Activated naive CD8-positive, alpha-beta T cell treated with anti-CD3 and anti-CD28 coated beads for 36 hours (primary cell): ENCODE measurements at places on chromosomes 12 and 14. TPM values are rescaled to one million over a fixed set of nuclear protein-coding genes. Genes with fewer than 3 reads are reported as not detected.

WIF1 gene
- 0.10 TPM for total RNA-seq

MORN3 gene
- total RNA-seq: 1.9 TPM

DAO gene
- total RNA-seq: not detected

USP5 gene
- total RNA-seq: 125 TPM

CACNA1C gene
- 0.14 TPM for total RNA-seq

P2RX2 gene
- total RNA-seq: not detected

ARL6IP4 gene
- total RNA-seq: 168 TPM

CPNE6 gene
- not detected for total RNA-seq

EFS gene
- total RNA-seq: not detected

KLRG1 gene
- total RNA-seq: 3.7 TPM

HAL gene
- total RNA-seq: 0.56 TPM

GLIPR1L1 gene
- total RNA-seq: not detected

OTOGL gene
- total RNA-seq: not detected

PSME1 gene
- total RNA-seq: 476 TPM

TAS2R42 gene
- total RNA-seq: not detected

LRIG3 gene
- total RNA-seq: not detected

GRIN2B gene
- not detected for total RNA-seq

GPHB5 gene
- total RNA-seq: not detected

MYH6 gene
- not detected for total RNA-seq

ZNF10 gene
- total RNA-seq: 7.2 TPM
